ENCODE measurements at places on chromosomes 2 and 18. TPM values are rescaled to one million over a fixed set of nuclear protein-coding genes. Genes with fewer than 3 reads are reported as not detected.

Gene TCF23
- not detected for total RNA-seq

Gene MORN2
- 14.8 TPM for total RNA-seq

Gene KIAA2012
- total RNA-seq, result not detected

Gene AGBL5
- total RNA-seq, result 8.1 TPM

Gene GLB1L
- total RNA-seq, result 1.8 TPM
